ENCODE measurements at places on chromosomes 5 and 9. TPM values are rescaled to one million over a fixed set of nuclear protein-coding genes. Genes with fewer than 3 reads are reported as not detected.

The HDHD3 gene
- 110 TPM for polyA plus RNA-seq

The DMRT3 gene
- polyA plus RNA-seq: not detected

The ANKRD31 gene
- polyA plus RNA-seq: 0.44 TPM

The UNC5A gene
- polyA plus RNA-seq: 1.1 TPM

The TXNDC8 gene
- polyA plus RNA-seq: not detected

The SH3PXD2B gene
- 33.5 TPM for polyA plus RNA-seq

The NIM1K gene
- polyA plus RNA-seq: 0.57 TPM

The PCDHB6 gene
- polyA plus RNA-seq: not detected

The C5orf58 gene
- polyA plus RNA-seq: not detected

The TRPM3 gene
- 0.86 TPM for polyA plus RNA-seq

The ARSK gene
- 13.3 TPM for polyA plus RNA-seq

- DNase-seq: no peak
Measured at GRCh38 chr9:93031629-93032430, 26.7 kb upstream of the SUSD3 start.

GRCh38 chr9:88534456-88535225 lies at the start of gene NXNL2:
Gene NXNL2 (plus strand): TSS chr9:88535178. CDS start chr9:88535435, 257 bp downstream.
- DNase-seq: peak; percentile 94

DNA sequence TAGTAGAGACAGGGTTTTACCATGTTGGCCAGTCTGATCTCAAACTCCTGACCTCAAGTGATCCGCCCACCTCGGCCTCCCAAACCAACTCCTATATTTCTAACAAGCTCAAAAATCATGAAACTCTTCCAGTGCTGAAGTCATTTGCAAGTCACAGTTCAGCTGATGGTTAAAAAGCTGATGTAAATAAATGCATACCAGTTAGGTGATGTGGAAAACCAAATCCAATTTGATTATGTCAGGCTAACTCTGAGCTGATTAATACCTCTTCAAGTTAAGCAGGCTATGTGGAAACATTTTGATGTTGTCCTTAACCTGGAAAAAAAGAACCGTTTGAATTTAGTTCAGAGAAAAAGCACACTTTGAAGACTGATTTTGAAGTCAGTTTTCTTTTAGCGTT lies 51.0 kb downstream of the TMEM252 start:
- DNase-seq: no peak

DNA sequence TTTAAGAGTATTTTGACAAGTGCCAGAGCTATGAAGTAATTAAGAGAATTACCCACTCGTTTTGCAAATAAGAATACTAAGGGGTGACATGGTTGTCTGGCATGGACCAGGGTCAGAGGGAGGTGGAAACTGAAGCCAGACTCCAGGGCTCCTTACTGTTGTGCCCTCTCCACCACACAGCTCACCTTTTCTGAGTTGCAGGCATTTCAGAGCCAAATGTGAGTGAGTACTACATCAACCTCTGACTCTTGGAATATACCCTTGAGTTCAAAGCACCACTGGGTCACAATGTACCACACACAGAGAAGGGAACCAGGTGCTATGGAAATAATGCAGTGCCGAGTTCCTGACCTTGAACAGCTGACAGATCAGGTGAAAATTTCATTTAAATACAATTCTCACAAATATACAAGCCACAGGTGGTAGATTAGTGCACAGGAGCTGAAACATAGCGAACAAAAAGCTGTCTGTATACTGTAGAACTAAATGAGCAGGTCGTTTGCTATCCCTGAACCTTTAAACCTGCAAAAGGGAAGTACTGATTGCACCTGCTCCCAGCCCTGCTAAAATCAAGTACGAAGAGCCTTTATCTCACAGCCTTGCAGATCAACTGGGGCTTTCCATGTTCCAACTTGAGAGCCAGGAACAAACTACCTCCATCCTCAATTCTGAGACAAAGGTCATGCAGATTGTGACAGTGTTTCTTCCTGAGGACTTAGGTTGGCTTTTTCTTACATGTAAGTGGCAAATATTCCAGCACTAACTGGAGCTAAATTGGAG lies 57.0 kb downstream of the GOLM1 start:
- no peak for DNase-seq

DNA sequence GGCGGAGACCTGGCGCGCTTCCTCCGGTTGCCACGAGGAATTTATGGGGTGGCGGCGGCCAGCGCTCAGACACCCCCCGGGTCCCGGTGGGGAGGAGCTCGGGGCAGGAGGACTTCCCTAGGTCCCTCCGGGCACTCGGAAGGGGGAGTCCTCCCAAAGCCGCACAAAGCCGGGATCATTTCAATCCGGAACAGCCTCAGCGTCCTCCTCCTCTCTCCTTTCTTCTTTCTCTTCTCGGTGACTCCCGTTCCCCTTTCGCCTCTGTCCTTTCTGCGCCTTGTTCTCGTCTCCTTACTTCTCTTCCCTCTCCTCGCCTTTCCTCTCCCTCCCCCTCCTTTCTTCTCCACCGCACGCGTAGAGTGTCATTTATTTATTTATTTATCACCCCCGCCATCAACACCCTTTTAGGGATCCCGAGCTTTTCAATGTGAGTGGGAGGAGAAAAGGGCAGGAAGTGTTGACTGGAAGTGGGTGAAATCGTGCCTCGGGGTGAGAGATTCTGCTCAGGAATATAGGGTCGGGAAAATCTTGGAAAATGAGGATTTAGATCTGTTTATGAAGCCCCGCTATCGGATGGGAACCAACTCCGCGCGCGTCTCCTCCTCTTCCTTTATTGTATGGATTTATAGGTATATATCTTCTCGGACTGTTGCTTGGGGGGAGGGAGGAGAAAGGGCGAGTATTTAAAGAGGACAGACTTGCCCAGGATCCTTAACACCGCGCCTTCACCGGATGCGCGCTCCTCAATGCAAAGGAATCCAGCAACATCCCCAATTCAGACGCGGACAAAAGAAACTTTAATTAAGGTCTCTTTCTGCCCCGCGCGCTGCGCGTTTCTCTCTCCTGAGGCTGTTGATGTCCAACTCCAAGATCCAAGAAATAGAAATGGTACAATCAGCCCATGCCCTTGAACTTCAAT lies 2.0 kb upstream of the ZNF462 start:
- DNase-seq: peak; percentile 50

- no peak for DNase-seq
Measured at GRCh38 chr5:167008705-167009104, 1282.7 kb upstream of the WWC1 start.

GRCh38 chr5:22965960-22966359 lies 112.8 kb upstream of the CDH12 start:
- DNase-seq: no peak

DNA sequence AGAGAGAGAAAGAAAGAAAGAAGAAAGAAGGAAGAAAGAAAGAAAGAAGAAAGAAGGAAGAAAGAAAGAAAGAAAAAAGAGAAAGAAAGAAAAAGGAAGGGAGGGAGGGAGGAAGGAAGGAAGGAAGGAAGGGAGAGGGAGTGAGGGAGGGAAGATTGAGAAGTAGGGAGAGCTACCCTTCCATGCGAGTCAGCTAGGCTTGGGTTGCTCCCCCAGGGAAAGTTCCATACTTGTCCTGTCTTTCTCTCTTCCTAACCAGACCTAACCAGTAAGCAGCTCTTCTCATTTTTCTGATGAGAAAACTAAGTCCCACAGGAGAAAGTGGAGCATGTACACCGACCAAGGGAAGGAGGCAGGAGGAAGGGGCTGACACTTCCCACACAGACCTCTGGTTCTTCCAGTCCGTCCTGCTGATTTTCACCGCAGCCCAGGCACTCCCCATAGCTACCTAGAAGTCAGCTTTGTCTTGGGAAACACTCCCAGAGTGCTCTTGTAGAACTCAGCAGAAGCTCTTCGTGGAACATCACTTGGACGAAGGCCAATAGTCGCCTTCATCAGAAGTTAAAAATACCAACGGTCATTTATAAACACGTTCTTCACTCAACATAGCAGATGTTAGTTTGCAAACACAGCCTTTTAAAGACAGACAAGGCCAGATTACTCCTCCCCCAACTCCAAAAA lies 29.0 kb upstream of the ENTREP1 start:
- DNase-seq: peak; percentile 41

DNA sequence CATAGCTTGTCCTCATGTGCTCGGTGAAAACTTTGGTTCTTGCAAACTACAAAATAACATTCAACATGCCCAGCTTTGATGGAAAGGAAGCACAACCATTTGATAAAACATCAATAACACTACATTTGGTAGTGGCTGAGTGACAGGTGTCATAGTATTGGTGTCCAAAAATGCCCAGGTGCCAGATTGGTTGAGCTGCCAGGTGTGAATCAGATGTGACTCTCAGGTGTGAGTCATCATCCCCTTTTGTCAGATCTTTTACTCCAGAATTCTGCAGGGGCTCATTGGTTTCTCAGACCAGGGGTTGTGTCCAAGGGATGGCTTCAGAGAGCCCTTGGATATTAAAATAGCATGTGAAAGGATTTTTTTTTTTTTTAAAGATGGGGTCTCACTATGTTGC lies 22.5 kb upstream of the POMT1 start:
- no peak for DNase-seq

- DNase-seq: peak; percentile 62
Measured at GRCh38 chr5:159098603-159099436, 896 bp downstream of the EBF1 start.

DNA sequence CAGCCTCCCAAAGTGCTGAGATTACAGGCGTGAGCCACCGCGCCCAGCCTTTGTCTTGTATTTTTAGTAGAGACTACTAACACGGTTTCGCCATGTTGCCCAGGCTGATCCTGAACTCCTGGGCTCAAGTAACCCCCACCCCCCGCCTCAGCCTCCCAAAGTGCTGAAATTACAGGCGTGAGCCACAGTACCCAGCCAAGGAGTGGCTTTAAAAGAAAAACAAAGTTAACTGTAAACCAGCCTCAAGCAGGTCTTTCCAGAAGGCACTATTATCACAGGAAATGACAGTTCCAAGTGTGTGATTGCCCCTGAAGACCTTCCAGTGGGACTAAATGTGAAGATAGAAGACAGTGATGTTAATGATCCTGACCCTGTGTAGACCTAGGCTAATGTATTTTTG lies 31.1 kb downstream of the SIL1 start:
- DNase-seq: no peak

GRCh38 chr5:162786234-162786633 lies 651.2 kb upstream of the CCNG1 start:
- DNase-seq: no peak

- DNase-seq: peak; percentile 69
Measured at GRCh38 chr9:34589636-34590380, at the start of gene CNTFR. Gene CNTFR (minus strand): TSS chr9:34589724. CDS start chr9:34568981, 20,743 bp downstream.

GRCh38 chr9:134475011-134475790 lies 148.9 kb downstream of the RXRA start:
- peak; percentile 87 for DNase-seq

DNA sequence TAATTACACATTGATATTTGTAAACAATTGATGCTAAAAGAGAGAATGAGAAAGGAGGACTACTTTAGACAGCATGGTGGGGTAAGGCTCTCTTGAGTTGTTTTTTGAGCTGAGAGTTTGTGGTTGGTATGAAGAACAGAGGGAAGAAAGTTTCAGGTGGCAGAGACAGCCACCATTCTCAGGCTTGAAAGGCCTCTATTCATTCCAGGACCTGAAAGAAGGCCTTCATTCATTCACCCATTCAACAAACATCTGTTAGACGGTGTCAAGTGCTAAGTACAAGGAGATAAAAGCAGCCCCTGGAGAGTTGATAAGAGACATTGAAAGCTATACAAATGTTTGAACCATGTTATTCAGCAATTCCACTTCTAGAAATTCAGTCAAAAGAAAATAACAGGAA lies 21.7 kb upstream of the ADAM19 start:
- no peak for DNase-seq

DNA sequence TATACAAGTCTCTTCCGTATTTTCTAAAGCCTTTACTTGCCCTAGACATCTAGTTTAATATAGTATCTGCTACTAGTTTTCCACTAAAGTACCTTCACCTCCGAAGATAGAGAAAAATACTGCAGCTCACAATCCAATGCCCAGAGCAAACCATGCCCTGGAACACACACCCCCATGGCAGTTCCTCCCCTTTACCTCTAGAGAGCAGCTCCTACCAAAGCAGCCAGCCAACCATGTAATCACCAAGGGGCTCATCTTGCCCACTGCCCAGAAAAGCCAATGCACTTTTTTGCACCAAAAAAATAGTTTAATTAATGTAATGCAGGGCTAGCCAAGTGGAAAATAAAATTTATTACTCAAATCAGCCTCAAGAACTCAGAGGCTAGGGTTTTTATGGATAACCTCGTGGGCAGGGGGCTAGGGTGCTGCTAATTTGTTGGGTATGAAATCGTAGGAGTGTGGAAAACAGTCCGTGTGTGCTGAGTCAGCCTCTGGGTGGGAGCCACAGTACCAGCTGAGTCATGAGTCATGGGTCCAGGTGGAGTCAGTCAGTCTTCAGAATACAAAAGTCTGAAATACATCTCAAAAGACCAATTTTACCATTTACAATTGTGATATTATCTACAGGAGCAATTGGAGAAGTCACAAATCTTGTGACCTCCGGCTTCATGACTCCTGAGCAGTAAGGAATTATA lies 120.1 kb upstream of the ACO1 start:
- peak; percentile 11 for DNase-seq

- DNase-seq: no peak
Measured at GRCh38 chr5:97009212-97009898, 73.5 kb downstream of the LNPEP start.

DNA sequence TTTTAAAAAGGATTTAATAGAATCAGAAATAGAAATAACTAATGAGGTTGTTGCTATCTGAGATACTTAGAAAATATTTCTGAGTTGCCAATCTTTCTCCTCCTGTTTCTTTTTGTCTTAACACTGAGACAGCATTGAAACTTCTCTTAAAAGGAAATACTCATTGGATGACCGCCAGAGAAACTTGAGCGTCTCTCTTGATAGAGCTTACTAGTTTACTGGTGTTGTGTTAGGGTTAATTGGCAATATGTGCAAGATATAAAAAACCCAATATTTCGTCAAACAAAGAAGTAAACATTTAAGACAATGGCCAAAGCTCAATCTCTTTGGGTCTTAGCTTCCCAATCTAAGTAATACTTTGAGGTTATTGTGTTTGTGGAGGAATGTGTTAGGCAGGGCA lies 176.4 kb upstream of the CHD1 start:
- DNase-seq: no peak

- no peak for DNase-seq
Measured at GRCh38 chr5:57164124-57164523, 9.7 kb upstream of the GPBP1 start.

Data from hepatocyte (in vitro differentiated cells).